ENCODE measurements at places on chromosomes 5 and 9. TPM values are rescaled to one million over a fixed set of nuclear protein-coding genes. Genes with fewer than 3 reads are reported as not detected.

GRCh38 chr5:79499640-79500273 is 14.2 kb downstream of the HOMER1 start:
- no peak for DNase-seq

GRCh38 chr9:534886-535285 is 306.6 kb upstream of the DMRT1 start:
- no peak for DNase-seq

DNA sequence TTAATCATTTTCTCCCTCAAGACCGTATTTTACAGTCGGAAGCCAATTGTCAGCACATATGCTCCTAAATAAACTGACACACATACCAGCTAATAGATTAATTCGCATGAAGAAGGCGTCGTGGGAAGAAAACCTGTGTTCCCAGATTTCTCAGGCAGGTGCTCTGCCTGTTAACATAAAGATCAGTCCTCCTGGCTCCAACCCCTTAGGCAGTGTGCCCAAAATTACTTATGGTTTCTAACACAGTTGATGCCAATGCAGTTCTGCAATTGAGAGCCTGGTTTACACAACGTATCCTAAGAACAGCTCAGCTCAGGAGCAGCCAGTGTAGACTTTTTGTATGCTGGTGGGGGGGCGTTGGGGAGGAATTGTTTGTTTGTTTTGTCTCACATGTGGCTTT is 208.3 kb downstream of the ENC1 start:
- no peak for DNase-seq

DNA sequence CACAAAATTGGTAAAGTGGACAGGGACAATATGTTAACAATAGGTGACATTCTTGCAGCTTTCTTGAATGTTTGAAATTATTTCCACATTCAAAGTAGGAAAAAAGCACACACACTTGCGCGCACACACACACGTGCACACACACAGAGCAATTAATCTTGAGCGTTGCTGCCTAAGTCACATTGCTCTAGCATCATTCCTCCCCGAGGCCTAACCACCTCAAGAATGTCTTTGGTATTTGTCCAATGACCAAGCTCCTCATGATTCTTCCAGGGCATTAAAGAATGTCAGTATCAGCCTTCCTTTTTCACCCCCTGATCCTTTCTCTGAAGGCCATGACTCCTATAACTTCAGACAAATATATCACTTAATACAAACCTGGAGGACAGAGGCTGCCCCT is 198.1 kb downstream of the NPR3 start:
- no peak for DNase-seq

- peak; percentile 12 for DNase-seq
Measured at GRCh38 chr5:111853748-111854147, 96.8 kb upstream of the NREP start.

The F12 gene
- total RNA-seq, result 6.0 TPM

The DNM1 gene
- total RNA-seq, result 0.48 TPM

The KIAA1958 gene
- 2.0 TPM for total RNA-seq

The PCDHA11 gene
- total RNA-seq, result 1.0 TPM

The FGD3 gene
- 0.08 TPM for total RNA-seq

Measured in SK-MEL-5 (cell line).